ENCODE measurements at places on chromosomes 1 and 21. TPM values are rescaled to one million over a fixed set of nuclear protein-coding genes. Genes with fewer than 3 reads are reported as not detected.

Gene SLFNL1
- total RNA-seq: 4.2 TPM

Gene CHI3L1
- not detected for total RNA-seq

Gene OR2T29
- 0.41 TPM for total RNA-seq

Gene SPRR2F
- 1.4 TPM for total RNA-seq

Gene RHOU
- 27.3 TPM for total RNA-seq

Gene IRF6
- total RNA-seq: 0.27 TPM

Gene FCRLB
- total RNA-seq: 1.5 TPM

Gene IFNLR1
- 1.5 TPM for total RNA-seq

Gene GRHL3
- total RNA-seq: 1.2 TPM

Gene DNAH14
- 149 TPM for total RNA-seq

Gene NCF2
- total RNA-seq: 0.38 TPM

Gene TMEM59
- 141 TPM for total RNA-seq

Gene OR2T2
- not detected for total RNA-seq

Gene RAB3B
- 13.6 TPM for total RNA-seq

Gene UBL4B
- total RNA-seq: not detected

Gene ADAMTS5
- total RNA-seq: 1.5 TPM

Gene ATP8B2
- total RNA-seq: 120 TPM

Gene CD2
- not detected for total RNA-seq

Gene NKAIN1
- 56.8 TPM for total RNA-seq

Gene NBPF6
- not detected for total RNA-seq

Gene RXRG
- not detected for total RNA-seq

Gene CFHR3
- total RNA-seq: 0.56 TPM

Gene GBP1
- 24.5 TPM for total RNA-seq

Gene TMPRSS15
- 1.00 TPM for total RNA-seq
